ENCODE measurements at places on chromosomes 2 and 18.

DNA sequence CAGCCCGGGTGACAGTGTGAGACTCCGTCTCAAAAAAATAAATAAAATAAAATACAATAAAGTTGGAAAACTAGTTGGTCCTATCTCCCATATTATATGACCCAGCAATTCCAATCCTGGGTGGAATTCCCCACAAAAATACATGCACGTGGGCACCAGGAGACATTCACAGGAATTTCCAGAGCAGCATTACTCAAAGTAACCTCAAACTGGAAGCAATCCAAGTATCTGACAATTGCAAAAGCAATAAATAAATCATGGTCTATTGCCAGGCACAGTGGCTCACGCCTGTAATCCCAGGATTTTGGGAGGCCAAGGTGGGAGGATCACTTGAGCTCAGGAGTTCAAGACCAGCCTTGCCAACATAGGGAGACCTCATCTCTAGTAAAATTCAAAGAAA is 101.2 kb upstream of the MAP4K4 start:
- no peak for DNase-seq

GRCh38 chr2:181176540-181176939 is 196.1 kb downstream of the UBE2E3 start:
- no peak for DNase-seq

- no peak for DNase-seq
Measured at GRCh38 chr2:25301453-25302352, 40.0 kb downstream of the DNMT3A start.

GRCh38 chr2:171531291-171531690 is 9.0 kb downstream of the CYBRD1 start:
- no peak for DNase-seq

DNA sequence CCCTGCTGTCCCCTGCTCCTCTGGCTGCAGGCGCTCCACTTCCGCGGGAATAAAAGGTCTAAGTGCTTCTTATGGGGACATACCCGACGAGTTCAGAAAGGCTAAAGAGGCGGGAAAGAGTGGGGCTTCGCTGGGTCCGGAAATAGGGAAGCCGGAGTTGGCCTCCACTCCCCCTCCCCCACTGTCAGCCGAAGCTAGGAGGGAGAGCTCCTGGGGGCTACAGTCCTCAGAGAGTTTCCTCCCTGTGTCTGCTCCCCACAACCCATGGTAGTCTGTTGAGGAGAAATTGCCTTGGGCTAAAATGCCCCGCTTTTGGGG is 7.2 kb downstream of the GAD1 start:
- DNase-seq: no peak

DNA sequence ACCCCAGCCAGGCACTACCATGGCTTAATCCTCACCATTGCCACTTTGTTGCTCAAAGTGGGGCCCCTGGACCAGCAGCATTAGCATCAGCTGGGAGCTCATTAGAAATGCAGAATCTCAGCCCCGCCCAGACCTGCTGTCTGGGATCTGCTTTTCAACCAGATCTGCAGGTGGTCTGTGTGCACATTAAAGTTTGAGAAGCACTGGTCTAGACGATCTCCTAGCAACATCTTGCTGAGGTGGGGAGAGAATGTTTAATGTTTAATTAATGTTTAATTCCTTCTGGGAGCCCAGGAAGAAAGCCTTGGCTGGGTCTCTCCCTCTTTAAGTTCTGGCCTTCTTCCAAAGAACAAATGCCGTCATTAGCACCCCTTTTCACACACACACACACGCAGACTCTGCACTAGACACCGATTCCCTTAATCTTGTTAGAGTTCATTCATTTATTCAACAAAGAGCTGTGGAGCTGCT is 53.7 kb downstream of the EDAR start:
- peak; percentile 77 for DNase-seq

- DNase-seq: no peak
Measured at GRCh38 chr2:222862909-222863544, 2.2 kb downstream of the ACSL3 start.
